Anterior cingulate cortex (tissue), 58 donors: ENCODE measurements at places on chromosomes 5 and 9.

DNA sequence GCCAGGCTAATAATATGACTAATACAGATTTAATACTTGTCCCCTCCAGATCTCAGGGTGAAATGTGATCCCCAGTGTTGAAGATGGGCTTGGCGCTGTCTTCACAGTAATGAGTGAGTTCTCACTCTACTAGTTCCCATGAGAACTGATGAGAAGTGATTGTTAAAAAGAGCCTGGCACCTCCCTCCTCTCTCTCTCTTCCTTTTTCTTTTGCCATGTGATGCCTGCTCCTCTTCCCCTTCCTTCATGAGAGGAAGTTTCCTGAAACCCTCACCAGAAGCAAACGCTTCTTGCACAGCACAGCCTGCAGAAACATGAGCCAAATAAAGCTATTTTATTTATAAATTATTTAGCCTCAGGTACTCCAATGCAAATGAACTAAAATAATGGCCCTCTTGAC is 55.2 kb downstream of the GLDC start:
- no peak for DNase-seq

DNA sequence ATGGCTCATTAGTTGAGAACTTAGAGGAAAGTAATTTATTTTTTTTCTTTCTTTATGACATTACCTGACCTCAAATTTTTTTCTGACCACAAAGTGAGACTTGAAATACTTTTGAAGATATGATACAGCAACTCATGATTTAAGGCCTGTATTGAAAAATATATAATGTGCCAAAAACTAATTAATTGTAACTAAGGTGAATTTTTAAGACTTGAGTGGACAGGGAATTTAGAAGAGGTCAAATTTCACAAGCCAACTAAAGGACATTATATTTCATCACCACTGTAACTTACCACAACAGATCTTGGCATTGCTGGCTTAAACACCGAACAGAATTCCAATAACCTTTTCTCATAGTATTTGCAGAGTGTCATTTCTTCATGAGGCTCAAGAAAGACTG is 1.8 kb downstream of the CCNH start:
- DNase-seq, result no peak

GRCh38 chr5:77630114-77630680 is 8.3 kb downstream of the OTP start:
- no peak for DNase-seq

- no peak for DNase-seq
These were observed 44.2 kb upstream of the TENT2 start for GRCh38 chr5:79567926-79568549.

GRCh38 chr9:125464591-125465385 is 203.2 kb downstream of the GAPVD1 start:
- no peak for DNase-seq

DNA sequence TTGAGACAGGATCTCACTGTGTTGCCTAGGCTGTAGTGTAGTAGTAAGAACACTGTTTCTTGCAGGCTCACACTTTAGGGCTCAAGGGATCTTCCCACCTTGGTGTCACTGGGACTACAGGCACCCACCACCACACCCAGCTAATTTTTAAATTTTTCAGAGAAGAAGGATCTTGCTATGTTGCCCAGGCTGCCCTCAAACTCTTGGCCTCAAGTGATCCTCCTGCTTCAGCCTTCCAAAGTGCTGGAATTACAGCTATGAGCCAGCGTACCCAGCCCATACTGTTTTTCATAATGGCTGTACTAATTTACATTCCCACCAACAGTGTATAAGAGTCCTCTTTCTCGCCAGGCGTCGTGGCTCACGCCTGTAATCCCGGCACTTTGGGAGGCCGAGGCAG is 5.1 kb downstream of the STX17 start:
- no peak for DNase-seq

GRCh38 chr5:133234273-133234672 is 182.5 kb downstream of the HSPA4 start:
- DNase-seq, result no peak

- no peak for DNase-seq
These were observed 12.1 kb upstream of the GRHPR start for GRCh38 chr9:37410354-37410861.

- no peak for DNase-seq
These were observed 58.0 kb downstream of the CEP120 start for GRCh38 chr5:123365156-123365555.

DNA sequence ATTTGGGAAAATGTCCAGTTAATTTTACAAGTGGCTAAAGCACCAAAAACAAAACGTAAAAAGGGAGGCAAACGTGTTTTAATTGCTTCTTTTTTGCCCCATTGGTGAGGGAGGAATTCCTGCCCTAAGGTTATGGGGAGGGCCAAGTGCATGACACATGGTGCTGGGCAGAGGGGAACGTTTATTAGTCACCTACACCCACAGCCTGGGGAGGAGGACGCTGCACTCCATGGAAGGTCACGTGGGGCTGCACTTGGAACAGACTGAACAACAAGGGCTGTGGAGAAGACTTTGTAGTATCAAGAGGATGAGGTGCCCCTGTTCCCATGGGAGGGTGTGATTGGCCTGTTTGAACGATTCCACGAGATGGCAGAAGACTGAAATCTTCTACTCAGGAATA is 13.7 kb upstream of the ADAMTS16 start:
- no peak for DNase-seq

DNA sequence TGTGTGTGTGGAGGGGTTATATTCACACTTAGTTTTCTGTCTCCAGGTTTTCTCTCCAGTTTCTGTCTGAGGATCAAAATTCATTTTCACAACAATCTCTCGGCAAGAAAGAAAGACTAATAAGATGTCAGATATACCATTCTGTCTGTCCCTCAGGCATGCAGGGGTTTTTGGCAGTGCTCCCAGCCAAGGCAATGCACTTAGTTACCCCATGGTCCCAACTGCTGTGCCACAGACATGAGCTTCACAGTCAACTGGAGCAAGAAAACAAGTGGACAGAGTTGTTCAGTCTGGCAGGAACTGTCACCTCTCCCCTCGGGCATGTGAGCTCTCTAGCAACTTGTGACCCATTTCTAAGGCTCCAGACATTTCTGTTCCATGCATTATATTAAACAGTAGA is 101.7 kb upstream of the LHFPL2 start:
- no peak for DNase-seq

- DNase-seq, result no peak
These were observed 36.5 kb downstream of the LAMC3 start for GRCh38 chr9:131045300-131046092.

GRCh38 chr5:164498438-164498837 is 993.0 kb downstream of the MAT2B start:
- DNase-seq, result no peak

DNA sequence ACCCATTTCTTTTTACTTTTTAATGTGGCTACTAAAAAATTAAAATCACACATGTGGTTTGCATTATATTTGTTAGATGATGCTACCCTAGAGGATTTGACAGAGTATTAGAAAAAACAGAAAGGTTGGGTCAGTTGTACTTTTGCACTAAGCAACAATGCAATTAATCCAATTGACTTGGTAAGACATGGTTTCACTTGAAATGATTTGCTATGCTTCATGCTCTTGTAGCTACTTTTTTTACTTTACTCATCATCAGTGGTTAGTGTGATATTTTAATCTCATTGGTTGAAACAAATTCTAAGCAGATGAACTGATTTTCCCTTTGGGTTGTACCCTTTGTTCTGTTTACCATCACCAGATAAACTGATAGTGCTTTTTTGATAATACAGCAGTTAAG is 39.4 kb downstream of the HMHB1 start:
- DNase-seq, result no peak

DNA sequence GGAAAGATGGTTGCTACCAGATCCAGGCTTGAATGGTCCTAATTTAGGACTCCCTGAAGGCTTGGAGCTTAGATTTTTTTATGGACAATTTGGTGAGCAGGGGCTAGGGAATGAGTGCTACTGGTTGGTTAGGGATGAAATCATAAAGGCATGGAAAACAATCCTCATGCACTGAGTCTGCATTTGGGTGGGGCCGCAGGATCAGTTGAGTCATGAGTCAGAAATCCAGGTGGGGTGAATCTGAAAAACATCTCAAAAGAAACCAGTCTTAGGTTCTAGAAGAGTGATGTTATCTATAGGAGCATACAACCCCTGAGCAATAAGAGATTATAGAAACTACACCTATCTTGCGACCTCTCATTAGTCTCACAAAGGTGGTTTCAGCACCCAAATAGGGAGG is 300.0 kb downstream of the KIF4B start:
- no peak for DNase-seq

GRCh38 chr5:180155365-180155926 is 53.6 kb downstream of the RASGEF1C start:
- no peak for DNase-seq

- DNase-seq, result peak; percentile 86
These were observed at the start of gene ELAVL2 for GRCh38 chr9:23826120-23826629. Gene ELAVL2 (minus strand): TSS chr9:23826240. CDS start chr9:23762234, 64,006 bp downstream.

DNA sequence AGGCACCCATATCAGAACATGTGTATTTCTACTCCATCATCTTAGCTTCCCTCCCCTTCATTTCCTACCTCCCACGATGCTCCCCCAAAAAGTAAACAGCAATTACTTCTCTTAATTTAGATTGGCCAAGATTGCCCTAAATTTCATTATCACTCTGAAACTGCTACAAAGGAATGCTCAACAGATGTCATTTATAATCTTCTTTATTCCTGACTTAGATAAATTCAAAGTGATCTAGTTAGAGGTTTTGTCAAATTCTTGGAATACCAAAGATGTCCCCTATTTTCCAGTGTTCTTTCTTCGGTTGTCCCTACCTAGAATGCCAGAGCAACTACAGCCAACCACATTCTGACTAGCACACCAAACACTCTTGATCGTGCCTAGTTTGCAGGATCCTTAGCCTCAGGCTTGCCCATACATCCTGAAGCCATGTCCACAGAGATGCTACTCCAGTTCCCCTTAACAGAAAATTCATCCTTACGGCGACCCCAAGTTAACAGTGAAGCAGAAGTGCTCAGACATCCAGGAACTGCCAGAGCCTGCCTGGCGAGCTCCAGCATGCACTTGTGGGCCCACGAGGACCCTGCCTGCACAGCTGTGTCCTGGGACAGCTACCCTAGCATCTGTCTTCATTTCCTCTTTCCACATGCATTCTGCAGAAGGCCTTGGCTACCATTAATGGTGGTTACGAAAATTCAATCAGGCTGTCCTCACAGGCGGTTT is 31.6 kb downstream of the DAP start:
- no peak for DNase-seq

DNA sequence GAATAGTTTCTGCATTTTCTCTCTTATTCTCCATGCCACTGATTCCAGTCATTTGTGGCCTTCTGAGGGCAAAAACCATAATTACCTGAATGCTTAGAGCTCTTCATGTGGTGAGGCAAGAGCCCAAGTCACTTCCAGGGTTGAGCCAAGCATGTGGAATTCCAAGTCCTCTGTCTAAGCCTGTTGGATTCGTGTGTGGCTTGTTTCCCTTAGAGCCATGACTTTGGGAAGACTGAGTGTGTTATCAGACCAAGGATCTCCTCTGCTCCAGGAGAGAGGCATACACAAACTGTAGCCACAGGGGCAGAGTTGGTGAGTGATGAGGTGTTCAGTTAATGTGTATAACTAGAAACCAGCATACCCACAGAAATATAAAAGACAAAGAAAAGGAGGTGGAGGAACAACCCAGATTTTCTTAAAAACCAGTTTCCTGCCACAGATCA is 27.1 kb downstream of the SLC22A5 start:
- DNase-seq, result no peak

DNA sequence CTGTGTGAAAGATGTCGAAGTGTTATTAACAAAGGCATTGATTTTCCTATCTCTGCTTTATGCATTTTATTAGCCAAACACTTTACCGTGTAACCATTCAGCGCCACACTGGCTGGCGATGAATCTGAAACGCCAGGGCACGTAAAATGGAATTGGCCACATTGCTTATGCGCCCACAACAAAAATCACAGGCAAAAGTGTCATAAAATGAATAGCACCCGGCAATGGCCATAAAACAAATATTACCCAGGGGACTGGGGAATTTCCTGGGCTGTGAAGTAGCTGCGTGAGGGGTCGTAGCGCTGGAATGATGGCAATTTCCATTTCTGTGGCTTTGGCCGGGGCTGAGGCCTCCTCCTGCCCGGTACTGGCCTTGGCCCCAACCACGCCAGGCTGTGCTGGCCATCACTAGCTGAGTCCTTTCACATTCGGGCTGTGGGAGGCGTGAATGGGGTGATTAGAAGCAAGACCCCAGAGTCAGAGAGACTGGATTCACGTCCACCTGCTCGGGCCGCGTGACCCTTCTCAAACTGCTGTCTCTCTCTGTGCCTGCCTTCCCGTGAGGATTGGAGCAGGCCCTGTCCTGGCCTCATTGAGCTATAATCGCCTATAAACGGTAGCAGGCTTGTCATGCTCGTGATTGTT is 254.5 kb downstream of the PBX3 start:
- DNase-seq, result no peak

- DNase-seq, result no peak
These were observed 8.1 kb upstream of the CYSTM1 start for GRCh38 chr5:140166911-140167310.

DNA sequence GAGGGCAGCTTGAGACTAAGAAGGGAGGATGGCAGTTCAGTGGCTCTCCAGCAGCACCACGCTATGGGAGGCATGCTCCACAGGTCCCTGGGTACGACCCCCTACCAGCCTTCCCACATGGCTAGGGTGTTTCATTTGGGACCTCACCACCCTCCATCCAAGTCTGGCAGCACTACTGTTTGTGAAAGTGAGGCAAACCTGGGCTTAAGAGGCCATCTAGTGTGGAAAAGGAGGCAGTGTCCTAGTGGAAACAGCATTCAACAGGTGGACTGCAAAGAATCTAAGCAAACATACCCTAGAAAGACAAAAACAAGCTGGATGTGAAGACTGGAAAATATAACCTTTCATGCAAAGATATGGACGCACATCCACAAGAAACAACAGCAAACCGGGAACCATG is 4.8 kb upstream of the C5orf47 start:
- no peak for DNase-seq

- no peak for DNase-seq
These were observed 8.9 kb downstream of the HAVCR1 start for GRCh38 chr5:157050050-157050449.

GRCh38 chr5:93587597-93588351 is 4.8 kb downstream of the NR2F1 start:
- DNase-seq, result no peak

GRCh38 chr5:74767579-74767913 is 497 bp downstream of the NSA2 start:
- DNase-seq, result no peak

DNA sequence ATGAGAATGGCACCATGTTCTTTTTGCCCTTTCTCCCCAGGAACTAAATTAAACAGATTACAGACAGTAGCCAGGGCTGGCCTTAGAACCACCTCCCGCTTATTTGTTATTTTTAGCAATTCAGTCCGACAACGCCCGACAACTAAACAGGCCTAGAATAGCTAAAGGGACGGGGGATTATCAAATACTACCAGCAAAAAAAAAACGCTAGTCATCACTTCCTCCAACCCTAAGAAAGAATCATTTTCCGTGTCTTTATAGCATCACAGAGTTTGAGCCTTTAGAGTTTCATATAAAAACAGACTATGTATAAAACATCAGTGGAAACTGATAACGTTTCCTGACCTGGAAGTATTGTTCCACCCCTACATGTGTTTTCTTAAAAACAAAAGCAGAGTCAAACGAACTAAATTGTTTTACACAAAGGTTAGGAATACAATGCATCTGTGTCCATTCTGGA is 35.3 kb downstream of the PFDN1 start:
- DNase-seq, result no peak

- DNase-seq, result no peak
These were observed 374.8 kb downstream of the KIAA0825 start for GRCh38 chr5:94243612-94244011.
